NAMALWA (cell line): ENCODE measurements at places on chromosomes 12 and 14.

DNA sequence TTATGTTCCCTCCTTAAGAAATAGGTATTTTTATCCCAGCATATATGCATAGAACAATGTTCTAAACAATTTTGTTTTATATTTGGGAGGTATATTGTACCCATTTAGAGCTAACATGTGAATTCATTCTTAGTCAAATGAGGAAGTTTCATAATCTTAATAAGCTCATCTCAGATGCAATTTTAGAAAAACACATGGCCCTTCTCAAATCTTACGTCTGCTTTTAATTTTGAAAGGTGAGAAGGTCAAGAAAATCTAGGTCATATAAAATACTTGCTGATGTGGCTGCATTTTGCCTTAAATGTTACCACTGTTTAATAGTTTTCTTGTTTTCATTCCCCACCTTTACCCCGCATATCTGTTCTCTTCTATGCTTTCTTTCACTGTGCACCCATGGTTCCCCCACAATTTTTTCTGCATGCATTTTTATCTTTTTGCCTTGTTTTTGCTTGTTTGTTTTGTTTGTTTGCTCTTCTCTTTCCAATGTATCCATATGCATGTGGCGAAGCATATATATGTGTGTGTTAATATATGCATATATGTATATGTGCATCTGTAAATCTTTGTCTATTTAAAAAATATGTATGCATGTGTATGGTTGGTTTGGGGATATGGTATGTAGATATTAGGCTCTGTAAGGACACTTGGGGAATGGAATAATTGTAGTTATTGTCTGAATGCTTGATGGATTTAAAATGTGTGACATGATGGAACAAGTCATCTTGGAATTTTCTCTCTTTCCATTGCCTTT, 317.1 kb downstream of the BCAT1 start:
- no peak for DNase-seq

GRCh38 chr14:73223049-73223448, 14.3 kb upstream of the PAPLN start:
- peak; percentile 17 for DNase-seq

GRCh38 chr14:63941023-63941422, 88.2 kb downstream of the SYNE2 start:
- DNase-seq = no peak

GRCh38 chr14:32303865-32304264, 25.2 kb upstream of the AKAP6 start:
- no peak for DNase-seq

DNA sequence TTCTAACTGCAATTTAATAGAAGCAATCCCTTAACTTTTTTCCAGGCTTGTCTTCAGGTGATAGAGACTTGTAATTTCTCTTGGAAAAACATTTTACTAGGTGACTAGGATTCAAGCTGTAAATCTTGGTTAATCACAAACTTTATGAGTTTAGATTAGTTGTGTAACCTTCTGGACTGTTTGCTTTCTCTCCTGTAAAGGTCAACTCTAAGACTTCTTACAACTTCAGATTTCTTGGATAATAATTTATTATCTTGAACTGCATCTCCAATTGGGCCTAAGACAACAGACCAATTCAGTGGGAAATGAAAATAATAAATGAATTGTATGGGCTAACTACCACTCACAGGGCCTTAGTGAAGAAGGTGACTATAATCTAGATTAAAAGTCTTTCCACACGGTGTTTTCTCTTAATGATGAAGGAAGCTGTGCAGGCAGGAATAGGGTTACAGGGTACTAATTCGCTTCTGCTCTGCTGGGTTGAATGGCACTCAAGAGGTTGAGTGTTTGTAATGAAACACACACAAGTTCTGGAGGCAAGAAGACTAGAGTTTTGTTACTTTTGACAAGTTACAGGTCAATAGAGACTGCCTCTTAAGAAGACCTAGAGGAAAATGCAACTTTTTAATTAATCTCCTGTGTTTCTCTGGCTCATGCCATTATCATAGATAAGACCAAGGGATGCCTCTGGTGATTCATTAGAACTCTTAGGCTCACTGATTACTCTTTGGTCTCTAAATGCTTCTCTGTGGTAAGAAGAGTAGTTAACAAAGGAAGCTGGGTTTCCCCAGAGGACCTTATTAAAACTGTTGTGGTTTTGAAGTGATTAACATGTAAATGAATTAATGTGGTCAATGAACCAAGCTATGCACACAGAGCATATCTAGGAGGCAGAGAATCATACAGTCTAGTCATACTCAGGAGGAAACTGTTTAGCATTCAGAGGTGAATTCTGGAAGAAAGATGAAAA, 30.0 kb upstream of the OR4E1 start:
- peak; percentile 8 for DNase-seq

GRCh38 chr12:102917026-102917787, at the start of gene PAH:
Gene PAH, minus strand, starts transcription at chr12:102917244. Its CDS starts 114 bp downstream, at chr12:102917130.
- no peak for DNase-seq

- no peak for DNase-seq
Observed at GRCh38 chr12:729221-729620, 23.2 kb upstream of the WNK1 start.

DNA sequence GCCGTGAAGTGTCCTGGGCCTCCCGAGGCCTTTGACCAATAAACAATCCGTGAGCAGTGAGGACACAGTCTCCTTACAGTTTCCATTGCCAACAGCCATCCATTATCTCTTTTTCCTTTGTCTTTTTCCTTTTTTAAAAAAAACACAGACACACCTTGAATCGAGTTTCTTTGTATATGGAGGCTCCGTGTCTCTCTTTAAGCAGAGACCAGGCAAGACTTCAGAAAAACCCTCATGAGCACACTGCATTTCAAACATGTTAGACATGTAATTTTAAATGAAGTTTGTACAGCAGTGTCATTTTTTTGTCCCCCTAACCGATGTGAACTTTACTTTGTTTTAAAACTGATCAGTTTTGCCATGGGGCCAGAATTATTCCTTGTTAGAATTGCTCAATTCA, 111.1 kb downstream of the SPTSSA start:
- no peak for DNase-seq

GRCh38 chr12:16618256-16618655, 12.3 kb upstream of the LMO3 start:
- no peak for DNase-seq

DNA sequence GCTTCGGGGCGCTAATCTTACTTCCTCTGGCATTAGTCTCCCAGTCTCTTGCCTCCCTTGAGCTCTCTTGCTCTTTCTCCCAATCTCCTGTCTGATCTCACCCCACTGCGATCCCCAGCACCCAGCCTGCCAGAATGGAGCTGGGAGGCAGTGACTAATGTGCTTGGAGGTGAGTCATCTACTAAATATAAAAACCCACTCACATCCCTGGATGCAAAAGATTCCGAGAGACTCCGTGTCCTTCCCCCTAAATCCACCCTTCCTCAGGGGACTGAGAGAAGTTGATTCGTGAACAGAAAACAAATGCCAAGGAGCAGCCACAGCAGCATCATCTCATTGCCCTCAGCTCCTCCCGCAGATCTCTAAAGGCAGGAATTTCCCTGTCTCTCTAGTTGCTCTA, 45.7 kb upstream of the KCNA5 start:
- DNase-seq = no peak

DNA sequence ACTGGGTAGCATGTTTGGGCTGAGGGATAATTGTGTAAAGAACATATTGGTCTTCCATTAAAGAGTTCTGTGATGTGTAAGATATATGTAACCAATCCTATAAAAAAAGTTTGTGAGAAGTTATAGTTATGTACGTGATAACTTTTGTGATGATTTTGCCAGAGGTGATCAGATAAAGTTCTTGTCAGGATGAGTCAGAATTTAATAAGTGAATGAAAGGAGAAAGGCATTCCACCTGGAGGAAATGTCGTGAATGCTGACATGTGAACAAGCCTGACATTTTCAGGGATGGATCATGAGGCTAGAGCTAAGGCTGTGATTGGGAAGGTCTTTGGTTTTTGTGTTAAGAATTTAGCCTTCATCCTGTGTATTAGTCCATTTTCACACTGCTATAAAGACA, 241.5 kb downstream of the SNAPC1 start:
- DNase-seq = no peak

DNA sequence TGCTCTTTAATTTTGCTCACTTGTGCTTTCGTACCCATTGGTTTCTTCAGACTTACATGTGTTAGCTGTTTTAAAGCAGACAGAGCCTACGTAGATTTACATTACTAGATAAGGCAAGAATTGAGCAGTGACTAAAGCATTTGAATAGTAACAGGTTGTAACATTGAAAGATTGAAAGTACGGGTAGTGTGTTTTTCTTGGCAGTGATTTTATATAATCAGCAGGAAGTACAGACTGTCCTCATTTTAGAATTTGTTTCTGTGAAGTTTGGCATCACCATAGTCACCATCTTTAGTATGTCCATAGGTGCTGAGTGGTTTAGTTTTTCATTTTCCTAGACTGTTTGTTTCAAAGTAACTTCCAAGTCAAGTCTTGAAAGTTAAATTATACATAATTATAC, 14.0 kb downstream of the RTRAF start:
- no peak for DNase-seq

- no peak for DNase-seq
Observed at GRCh38 chr14:103271189-103271588, 62.8 kb upstream of the EIF5 start.

DNA sequence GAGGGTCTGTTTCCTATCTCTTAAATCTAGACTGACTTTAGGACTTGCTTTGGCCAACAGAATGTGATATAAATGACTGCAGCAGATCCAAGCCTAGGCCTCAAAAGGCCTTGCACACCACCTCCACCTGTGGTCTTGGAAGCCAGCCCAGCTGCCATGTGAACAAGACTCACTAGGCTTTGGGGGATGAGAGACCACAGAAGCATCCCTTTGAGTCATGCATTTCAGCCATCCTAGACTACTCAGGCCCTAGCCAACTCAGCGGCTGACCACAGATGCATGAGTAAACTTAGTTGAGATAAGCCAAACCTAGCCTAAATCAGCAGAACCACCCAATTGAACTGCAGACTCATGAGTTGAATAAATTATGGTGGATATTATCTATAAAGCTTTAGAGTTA, 87.7 kb downstream of the KCNH5 start:
- DNase-seq = no peak

DNA sequence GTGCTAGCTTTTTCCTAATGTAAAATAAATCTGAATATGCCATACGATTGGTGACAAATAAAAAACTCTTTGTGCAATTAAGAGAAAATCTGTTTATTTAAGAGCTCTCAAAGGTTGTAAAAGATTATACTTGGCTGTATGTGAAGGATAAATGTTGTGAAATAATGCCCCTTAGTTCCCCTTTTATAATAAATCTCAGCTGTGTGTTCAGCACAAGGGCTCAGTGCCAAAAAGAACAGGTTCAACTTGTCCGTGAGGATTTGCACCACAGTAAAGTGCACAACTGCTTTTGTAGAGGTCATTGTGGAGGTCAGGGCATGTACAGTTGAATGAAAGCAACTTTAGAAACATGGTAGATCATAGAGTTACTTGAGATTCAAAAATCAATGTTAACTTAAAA, 118.6 kb downstream of the TRMT5 start:
- DNase-seq = peak; percentile 1

- DNase-seq = no peak
Observed at GRCh38 chr12:89756194-89756584, 47.6 kb upstream of the ATP2B1 start.

- no peak for DNase-seq
Observed at GRCh38 chr12:100955139-100955538, 160.6 kb downstream of the ANO4 start.

GRCh38 chr12:106234449-106234848, 13.4 kb downstream of the CKAP4 start:
- DNase-seq = no peak

GRCh38 chr14:68576496-68577244, 216.2 kb downstream of the ZFP36L1 start:
- no peak for DNase-seq

GRCh38 chr12:13238204-13238603, 41.7 kb downstream of the EMP1 start:
- DNase-seq = no peak

DNA sequence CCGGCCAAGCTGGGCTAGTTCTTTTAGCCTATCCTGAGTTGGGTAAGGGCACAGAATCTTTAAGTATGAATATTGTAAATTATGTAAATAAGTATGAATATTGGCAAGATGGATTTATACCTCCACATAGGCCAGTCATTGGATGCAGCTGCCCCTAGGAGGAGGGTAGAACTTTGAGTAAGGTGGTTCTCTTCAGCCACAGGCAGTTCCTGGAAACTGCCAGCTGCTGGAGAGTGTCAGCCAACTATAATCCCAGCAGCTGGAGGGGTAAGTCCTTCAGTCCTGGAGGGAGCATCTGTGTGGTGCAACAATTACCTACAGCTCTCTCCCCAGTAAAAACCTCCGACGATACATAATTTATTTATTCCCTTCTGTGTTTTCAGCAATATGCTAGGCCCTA, 65.8 kb upstream of the TMPO start:
- no peak for DNase-seq

DNA sequence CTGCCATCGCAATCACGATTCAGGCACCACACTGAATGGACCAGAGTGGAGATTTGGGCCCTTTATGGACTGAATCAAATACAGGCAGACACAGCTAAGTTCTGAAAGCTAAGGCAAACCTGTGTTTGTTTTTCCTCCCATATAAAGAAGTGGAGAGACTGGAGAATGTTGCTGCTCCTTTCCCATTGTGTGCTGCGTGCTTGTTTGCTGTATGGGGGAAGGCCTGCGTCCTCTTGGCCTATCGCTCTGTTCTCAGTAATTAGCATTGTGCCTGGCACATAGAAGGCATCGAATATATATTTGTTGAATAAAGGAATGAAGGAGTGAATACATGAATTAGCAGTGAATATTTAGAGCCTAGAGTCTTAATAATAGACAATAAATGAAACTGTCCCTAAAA, 12.4 kb downstream of the ST8SIA1 start:
- DNase-seq = no peak

DNA sequence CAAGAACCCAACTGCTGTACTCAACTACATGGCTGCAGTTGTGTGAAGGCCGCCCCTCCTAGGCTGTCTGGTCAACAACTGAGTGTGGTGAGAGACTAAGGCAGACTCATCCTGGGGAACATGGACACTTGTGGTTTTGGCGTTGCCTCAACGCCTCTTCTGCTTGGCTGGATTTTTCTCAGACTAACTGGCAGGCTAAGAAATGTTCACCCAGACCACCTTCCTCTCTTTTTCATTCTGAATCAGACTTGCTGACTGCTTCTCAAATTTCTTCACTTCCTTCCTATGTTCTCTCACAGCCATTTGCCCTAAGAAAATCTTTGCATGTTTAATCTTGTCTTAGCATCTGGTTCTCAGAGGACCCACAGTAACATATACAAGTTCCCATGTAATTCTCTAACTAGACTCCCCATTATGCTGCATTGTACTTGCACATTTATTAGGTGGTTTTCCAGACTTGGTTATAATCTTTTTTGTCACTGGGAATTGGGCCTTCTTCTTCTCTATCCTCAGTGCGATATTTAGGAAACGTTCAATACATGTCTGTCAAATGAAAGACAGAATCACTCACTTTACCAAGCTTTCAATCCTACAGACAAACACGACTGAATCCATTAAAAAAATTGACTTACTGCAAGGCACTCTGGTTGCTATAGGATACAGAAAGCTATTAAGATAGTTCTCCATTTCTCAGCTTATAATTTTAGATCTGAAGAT, 327.6 kb downstream of the CCER1 start:
- DNase-seq = no peak
